ENCODE measurements at places on chromosomes 7 and 10. TPM values are rescaled to one million over a fixed set of nuclear protein-coding genes. Genes with fewer than 3 reads are reported as not detected.

GRCh38 chr10:25944771-25945170 lies 10.7 kb downstream of the MYO3A start:
- no peaks in the 10 kb centered on the region for H3K4me1 ChIP-seq
- DNase-seq = no peak
- H3K36me3 ChIP-seq = no peaks in the 10 kb centered on the region

DNA sequence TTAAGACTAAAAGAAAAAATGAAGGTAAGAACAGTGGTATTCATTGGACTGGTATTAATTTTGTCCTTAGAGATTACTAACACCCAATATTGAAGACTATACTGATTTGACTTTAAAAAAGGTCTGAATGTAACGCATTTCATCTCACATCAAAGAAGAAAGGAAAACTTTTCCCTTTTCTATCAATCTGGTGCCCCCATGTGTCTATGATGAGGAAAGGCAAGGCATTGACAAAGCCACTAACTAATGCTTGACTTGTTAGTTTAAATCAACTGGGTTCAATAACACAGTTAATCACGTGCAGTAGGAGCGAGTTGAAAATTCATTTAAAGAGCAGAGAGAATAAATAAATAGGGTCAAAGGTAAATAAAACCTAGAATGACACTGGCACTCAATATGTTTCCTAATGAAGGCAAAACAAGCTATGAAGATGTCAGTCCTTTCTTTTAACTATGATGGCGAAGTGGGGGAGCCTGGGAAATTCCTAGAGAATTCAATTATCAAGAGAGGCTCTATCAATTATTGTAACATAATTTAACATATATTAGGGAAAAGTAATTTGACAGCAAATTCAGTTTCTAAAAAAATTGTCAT lies 180.9 kb downstream of the ANK3 start:
- H3K4me1 ChIP-seq = no peaks in the 10 kb centered on the region
- H3K27me3 ChIP-seq = peaks cover 15% of the 10 kb centered on the region
- H3K36me3 ChIP-seq = no peaks in the 10 kb centered on the region
- H3K4me3 ChIP-seq = no peak overlapping the region
- H3K27ac ChIP-seq = no peak overlapping the region

DNA sequence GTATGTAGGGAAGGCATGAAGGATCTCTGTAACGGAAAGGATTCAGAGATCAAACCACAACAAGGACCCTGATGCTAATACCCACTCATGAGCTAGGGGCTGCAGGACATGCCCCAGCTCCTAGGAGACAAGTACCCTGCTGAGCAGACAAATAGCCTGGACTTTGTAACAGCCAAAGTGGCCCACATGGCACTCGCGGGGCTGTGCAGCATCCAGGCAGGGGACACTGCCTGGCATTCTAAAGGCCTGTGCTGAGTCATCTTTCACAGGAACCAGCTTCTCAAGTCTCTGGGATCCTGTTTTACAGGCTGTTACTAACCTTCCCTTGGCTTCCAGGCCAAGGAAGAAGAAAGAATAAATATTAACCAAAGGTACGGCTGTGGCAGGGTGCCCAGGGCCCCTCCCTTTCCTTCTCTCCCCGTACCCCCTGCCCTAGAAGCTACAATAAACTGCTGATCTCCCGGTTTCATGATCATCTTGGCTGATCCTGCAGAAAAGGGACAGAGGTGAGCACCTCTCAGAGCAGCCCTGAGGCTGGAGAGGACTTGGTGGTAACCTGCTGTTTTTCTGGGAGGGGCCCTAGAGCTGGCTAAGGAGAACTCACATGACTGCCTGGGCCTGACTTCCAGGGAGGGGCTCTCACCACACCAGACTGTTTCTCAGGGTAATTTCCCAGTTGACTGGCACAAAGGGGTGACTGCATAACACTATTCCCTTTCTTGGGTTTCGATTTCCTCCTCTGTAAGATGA lies 4.2 kb upstream of the RPEL1 start:
- H3K4me1 ChIP-seq = peaks cover 10% of the 10 kb centered on the region
- H3K4me3 ChIP-seq = no peak overlapping the region
- H3K27me3 ChIP-seq = no peaks in the 10 kb centered on the region
- no peaks in the 10 kb centered on the region for H3K36me3 ChIP-seq

The NEUROG3 gene
- total RNA-seq = not detected

Measured in IMR-90 (cell line).